ENCODE measurements at places on chromosomes 12 and 14.

DNA sequence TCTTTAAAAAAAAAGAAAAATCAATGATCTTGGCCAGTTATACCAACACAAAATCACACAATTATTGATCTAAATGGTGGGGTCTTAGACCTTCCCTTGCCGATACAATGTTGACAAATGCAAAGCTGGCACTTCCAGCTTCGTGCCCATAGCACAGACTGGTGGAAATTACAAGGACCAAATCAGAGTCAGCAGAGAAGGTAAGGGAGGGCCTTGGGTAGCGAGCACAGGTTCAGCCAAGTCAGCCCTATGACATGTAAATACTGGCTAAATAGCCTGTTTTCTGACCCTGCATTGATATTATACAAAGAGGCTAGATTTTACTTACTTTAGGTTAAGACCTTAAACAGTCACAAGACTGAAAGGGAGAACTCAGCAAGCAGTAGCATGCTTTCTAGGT lies 30.3 kb upstream of the WDR89 start:
- no peak overlapping the region for H3K4me3 ChIP-seq
- DNase-seq: no peak
- H3K27ac ChIP-seq: no peak overlapping the region

DNA sequence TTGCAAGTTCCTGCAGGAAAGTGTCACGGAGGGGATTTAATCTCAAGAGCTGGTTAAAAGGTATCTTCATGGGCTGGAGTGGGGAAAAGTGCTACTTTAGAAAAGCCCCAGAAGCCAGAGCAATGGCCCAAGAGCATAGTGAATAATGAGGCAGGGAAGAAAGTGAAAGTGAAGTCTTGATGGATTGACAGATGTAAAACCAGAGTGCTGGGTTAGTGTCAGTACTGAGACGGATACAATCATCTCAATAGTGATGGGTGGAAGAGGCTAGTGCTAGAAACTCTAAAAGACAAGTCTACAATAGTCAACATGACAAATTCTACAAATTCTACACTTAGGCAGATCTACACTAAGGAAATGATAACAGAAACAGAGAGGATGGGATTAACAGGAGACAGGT lies 68.1 kb downstream of the CIT start:
- no peak overlapping the region for H3K27ac ChIP-seq
- H3K27me3 ChIP-seq: no peaks in the 10 kb centered on the region
- peaks cover 6% of the 10 kb centered on the region for H3K4me1 ChIP-seq
- peaks cover 12% of the 10 kb centered on the region for H3K36me3 ChIP-seq
- H3K4me3 ChIP-seq: no peak overlapping the region

- H3K36me3 ChIP-seq: no peaks in the 10 kb centered on the region
- no peak overlapping the region for H3K4me3 ChIP-seq
- H3K4me1 ChIP-seq: no peaks in the 10 kb centered on the region
- no peaks in the 10 kb centered on the region for H3K27me3 ChIP-seq
- no peak overlapping the region for H3K27ac ChIP-seq
These were observed 66.7 kb downstream of the LRRC9 start for GRCh38 chr14:59986556-59987059.

- H3K27ac ChIP-seq: no peak overlapping the region
- no peaks in the 10 kb centered on the region for H3K4me1 ChIP-seq
- no peaks in the 10 kb centered on the region for H3K36me3 ChIP-seq
- no peak overlapping the region for H3K4me3 ChIP-seq
These were observed 209.3 kb upstream of the PPFIA2 start for GRCh38 chr12:81968421-81968820.

- no peak for DNase-seq
- H3K27ac ChIP-seq: no peak overlapping the region
- no peaks in the 10 kb centered on the region for H3K27me3 ChIP-seq
- H3K4me3 ChIP-seq: no peak overlapping the region
These were observed 127.6 kb upstream of the DAAM1 start for GRCh38 chr14:59060841-59061240.

GRCh38 chr12:27709932-27710591 lies 570 bp upstream of the MRPS35 start:
- H3K27me3 ChIP-seq: peaks cover 7% of the 10 kb centered on the region
- H3K27ac ChIP-seq: peak overlapping the region; percentile 93
- peaks cover 12% of the 10 kb centered on the region for H3K4me1 ChIP-seq
- no peak for DNase-seq
- peak overlapping the region; percentile 96 for H3K4me3 ChIP-seq

- DNase-seq: no peak
- H3K27ac ChIP-seq: no peak overlapping the region
- no peaks in the 10 kb centered on the region for H3K27me3 ChIP-seq
- no peaks in the 10 kb centered on the region for H3K4me1 ChIP-seq
- H3K4me3 ChIP-seq: no peak overlapping the region
These were observed 388.5 kb downstream of the TMEM121 start for GRCh38 chr14:105914738-105915385.

GRCh38 chr12:56987551-56988053 lies 18.7 kb downstream of the ZBTB39 start:
- peaks cover 4% of the 10 kb centered on the region for H3K4me1 ChIP-seq
- no peak overlapping the region for H3K4me3 ChIP-seq
- DNase-seq: peak; percentile 86
- H3K27me3 ChIP-seq: peaks cover 7% of the 10 kb centered on the region

- H3K27me3 ChIP-seq: no peaks in the 10 kb centered on the region
- H3K27ac ChIP-seq: no peak overlapping the region
- no peak for DNase-seq
- peaks cover 15% of the 10 kb centered on the region for H3K4me1 ChIP-seq
- no peaks in the 10 kb centered on the region for H3K36me3 ChIP-seq
- no peak overlapping the region for H3K4me3 ChIP-seq
These were observed 34.0 kb downstream of the EGLN3 start for GRCh38 chr14:33916663-33917565.

DNA sequence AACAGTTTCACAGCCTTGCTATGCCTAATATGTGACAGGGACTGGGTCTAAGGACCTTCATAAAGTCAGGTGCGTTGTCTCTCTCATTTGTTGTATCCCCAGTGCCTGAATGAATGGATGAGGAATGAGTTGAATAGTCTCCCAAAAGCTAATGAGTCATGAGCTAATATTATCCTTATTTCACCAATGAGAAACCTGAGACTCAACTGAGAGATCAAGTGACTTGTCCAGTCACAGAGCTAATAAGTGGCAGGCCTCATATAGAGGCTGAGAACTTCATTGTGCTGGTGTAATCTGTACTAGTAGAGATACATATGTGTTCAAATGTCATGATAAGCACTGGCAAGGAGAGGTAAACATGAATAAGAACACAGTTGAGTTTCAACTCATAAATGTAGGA lies 612.4 kb downstream of the NRXN3 start:
- no peak overlapping the region for H3K27ac ChIP-seq
- no peak overlapping the region for H3K4me3 ChIP-seq
- no peak for DNase-seq
- H3K36me3 ChIP-seq: no peaks in the 10 kb centered on the region
- H3K4me1 ChIP-seq: no peaks in the 10 kb centered on the region

DNA sequence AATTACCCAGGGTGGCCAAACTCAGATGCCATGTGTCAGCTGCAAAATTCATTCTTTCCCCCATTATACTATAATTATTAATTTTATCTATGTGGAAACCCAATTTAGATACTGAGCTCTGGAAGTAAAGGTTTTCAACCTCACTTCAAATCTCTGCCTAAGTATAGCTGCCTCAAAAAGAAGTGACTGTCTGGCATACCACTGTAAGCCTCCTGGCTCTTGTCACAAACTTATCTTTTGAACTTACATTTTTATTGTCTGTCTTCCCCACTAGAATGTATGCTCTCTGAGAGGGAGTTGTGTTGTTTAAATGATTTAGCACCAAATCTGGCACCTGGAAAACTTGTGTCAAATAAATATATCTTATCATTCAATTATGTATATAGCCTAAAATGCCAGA lies 16.1 kb upstream of the PRICKLE1 start:
- no peaks in the 10 kb centered on the region for H3K4me1 ChIP-seq
- no peak for DNase-seq
- peaks cover 6% of the 10 kb centered on the region for H3K27me3 ChIP-seq
- no peak overlapping the region for H3K27ac ChIP-seq
- no peak overlapping the region for H3K4me3 ChIP-seq

DNA sequence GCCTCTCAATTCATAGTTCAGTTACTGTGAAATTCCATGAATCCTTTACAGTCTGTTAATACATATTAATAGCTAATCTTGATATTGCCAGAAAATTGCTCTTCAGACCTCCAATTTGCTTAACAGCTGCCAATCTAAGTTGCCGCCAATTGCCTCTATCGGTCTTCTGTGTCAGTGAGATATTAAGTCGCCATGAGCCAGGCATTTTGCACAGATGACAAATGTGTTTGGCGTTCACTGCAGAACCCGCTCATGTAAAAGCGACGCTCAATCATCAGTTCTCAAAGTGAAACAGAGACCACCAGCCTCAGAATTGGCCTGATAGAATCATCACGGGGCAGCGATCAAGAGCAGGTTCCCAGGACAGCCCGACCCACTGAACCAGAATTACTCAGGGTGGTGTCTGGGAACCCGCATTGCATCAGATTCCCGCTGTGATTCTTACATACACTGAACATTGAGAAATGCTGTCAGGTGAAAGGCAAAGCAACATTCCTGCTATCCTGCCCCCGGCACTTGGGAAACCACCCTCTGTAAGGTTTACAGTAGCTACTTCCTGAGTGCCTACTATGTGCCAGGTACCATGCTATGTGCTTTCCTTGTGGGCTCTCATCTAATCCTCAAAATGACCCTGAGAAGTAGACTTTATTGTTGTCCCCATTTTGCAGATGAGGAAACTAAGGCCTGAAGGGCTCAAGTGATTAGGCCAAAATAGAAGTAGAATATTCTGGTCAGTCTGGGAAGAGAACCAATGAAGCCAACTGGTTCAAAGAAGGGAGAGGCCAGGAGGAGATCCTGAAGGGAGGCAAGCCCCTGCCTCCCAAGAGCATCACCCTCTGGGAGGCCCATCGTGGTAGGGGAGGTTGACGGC lies 216.4 kb downstream of the SLC41A2 start:
- no peaks in the 10 kb centered on the region for H3K27me3 ChIP-seq
- peak overlapping the region; percentile 52 for H3K27ac ChIP-seq
- H3K4me1 ChIP-seq: peaks cover 49% of the 10 kb centered on the region
- no peak for DNase-seq

- peaks cover 37% of the 10 kb centered on the region for H3K4me1 ChIP-seq
- DNase-seq: no peak
- no peak overlapping the region for H3K27ac ChIP-seq
- peaks cover 5% of the 10 kb centered on the region for H3K36me3 ChIP-seq
These were observed 11.3 kb downstream of the ATP2B1 start for GRCh38 chr12:89697296-89697695.

DNA sequence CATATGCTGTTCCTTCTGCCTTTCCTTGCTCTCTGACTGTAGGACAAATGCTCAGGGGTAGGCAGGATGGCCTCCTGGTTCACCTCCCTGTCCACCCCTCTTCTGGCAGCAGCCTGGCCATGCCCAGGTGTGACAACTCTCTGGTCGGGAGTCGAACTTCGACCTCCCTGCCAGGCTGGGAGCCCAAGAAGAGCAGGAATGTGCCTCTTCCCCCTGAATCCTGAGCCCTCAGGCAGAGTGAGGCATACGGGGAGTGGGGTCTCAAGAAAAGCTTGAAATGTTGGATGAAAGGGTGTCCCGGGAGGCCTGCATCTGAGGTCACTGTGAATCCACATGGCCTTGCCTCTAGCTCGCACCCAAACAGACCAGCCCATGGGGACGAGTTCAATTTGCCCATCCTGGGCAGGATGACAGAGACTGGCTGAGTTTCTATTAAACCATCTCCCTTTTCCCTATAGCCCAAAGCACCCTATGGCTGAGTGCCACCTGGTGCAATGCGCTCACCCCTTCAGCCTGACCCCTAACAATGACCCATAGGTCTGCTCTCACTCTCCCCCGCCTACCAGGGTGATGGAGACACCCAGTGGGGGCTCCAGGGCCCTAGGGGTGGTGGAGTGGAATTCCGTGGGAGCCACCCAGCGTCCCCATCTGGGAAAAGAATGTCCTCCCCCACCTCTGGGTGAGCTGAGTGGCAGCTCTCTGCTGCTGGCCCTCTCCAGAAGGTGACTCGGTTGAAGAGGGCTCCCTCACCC lies 52.9 kb upstream of the DIO3 start:
- no peak overlapping the region for H3K27ac ChIP-seq
- no peaks in the 10 kb centered on the region for H3K36me3 ChIP-seq
- H3K4me3 ChIP-seq: no peak overlapping the region

GRCh38 chr12:132566516-132567131 lies 43.8 kb downstream of the LRCOL1 start:
- H3K36me3 ChIP-seq: no peaks in the 10 kb centered on the region
- no peaks in the 10 kb centered on the region for H3K27me3 ChIP-seq
- DNase-seq: no peak
- H3K27ac ChIP-seq: no peak overlapping the region
- H3K4me3 ChIP-seq: no peak overlapping the region
- peaks cover 8% of the 10 kb centered on the region for H3K4me1 ChIP-seq

DNA sequence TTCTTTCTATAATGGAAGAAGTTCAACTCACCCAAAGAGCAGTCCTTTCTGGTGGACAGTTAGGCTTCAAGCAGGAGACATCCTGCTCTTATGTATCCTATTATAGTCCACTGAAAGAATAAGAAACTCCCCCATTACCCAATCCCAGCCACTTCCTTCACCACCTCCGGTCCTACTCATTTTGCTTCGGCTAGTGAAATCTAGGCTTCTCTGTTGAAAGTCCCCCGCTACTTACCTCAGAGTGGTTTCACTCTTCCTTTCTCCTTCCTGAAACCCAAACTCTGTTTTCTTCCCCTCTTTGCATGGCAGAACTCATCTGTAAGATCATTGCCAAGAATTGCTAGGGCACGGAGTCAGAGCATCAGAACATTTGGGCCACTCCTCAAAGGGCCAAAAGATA lies at the start of gene GPR84:
Gene GPR84, minus strand, starts transcription at position 74 of the 400 bp plus-strand sequence. CDS start 635 bp downstream, outside the sequence.
- H3K36me3 ChIP-seq: no peaks in the 10 kb centered on the region
- DNase-seq: no peak
- H3K4me3 ChIP-seq: no peak within 1 kb of the TSS
- H3K27ac ChIP-seq: no peak within 1 kb of the TSS
- peaks cover 32% of the 10 kb centered on the region for H3K4me1 ChIP-seq

GRCh38 chr14:83342590-83342989 lies 1808.9 kb upstream of the SEL1L start:
- no peaks in the 10 kb centered on the region for H3K27me3 ChIP-seq
- H3K4me1 ChIP-seq: no peaks in the 10 kb centered on the region
- no peak overlapping the region for H3K27ac ChIP-seq
- no peak overlapping the region for H3K4me3 ChIP-seq
- no peaks in the 10 kb centered on the region for H3K36me3 ChIP-seq

DNA sequence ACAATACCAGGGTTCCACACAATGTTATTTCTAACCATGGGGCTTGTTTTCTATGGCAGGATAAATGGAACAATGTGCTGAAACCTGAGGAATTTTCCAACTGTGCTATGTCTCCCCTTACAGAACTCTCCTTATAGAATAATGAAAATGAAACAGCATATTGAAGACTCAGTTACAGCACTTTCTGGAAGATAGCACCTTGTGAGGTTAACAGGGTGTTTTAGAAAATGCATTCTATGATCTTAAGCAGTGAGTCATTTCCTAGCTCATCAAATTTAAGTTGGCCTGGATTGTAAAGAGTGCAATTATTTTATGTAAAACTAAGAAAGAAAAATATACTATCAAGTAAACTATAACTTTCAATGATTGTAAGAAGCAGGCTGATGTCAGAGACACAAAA lies 60.1 kb upstream of the CNTN1 start:
- DNase-seq: no peak
- no peak overlapping the region for H3K4me3 ChIP-seq
- no peak overlapping the region for H3K27ac ChIP-seq
- H3K36me3 ChIP-seq: no peaks in the 10 kb centered on the region
- peaks cover 6% of the 10 kb centered on the region for H3K4me1 ChIP-seq
- H3K27me3 ChIP-seq: peaks cover 6% of the 10 kb centered on the region

- no peak overlapping the region for H3K27ac ChIP-seq
- H3K4me1 ChIP-seq: no peaks in the 10 kb centered on the region
- no peak overlapping the region for H3K4me3 ChIP-seq
- H3K27me3 ChIP-seq: peaks cover 21% of the 10 kb centered on the region
These were observed 13.2 kb upstream of the C1S start for GRCh38 chr12:7047306-7047705.

- no peaks in the 10 kb centered on the region for H3K36me3 ChIP-seq
- DNase-seq: no peak
These were observed 6.0 kb downstream of the GLT1D1 start for GRCh38 chr12:128859311-128859710.
